ENCODE measurements at places on chromosomes 4 and X.

DNA sequence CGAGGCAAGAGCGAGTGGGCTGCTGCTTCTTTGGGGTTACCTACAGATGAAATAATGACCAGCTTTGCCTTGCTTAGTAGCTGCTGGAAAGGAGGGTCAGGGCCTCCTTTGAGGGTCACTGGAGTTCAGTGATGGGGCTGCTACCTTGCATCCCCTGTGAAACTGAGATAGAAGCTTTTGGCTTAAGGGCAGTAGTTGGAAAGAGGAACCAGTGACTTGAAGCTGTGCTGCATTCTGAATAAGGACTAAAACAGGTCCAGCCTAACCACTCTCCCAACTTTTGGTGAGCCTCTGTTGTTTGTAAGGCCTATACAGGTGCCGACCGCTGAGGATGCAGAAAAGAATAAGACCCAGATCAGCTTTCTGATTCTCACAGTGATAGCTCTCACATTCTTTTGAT lies 41.2 kb downstream of the RASL11B start:
- DNase-seq = no peak

- DNase-seq = no peak
These were observed 51.4 kb downstream of the NPY5R start for GRCh38 chr4:163395055-163395454.

DNA sequence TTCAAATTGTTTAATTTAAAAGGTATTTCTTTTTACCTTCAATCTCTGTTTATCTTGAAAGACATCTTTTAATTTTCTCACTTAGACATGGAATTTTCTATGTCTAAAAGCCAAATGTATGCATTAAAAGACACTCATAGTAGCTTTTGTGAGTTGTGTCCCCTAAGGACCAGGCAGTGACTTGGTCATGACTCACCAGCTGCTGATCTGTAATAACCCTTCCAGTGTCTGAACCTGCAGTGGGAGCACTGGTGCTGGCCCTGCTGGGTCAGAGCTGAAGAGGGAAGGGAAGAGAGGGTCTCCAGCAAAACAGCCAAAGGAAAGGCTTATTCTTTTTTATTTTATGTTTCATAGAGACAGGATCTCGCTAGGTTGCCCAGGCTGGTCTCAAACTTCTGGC lies 31.1 kb upstream of the SH3D19 start:
- no peak for DNase-seq

DNA sequence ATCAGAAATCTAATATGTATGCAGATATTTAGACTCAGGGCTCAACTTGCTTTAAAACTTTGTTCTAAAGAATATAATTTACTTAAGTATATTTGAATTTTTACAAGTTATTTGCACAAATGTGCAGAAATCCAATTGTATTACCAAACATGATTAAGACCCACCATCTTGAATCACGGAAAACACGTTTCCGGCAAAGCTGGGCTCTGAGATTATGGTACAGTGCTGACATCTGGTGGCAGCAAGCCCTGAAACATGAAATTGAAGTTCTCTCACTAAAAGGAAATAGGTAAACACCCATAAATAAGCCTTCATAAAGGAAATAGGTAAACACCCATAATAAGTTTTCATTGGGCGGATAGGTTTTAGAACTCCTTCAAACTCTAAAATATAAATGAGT lies 98.3 kb upstream of the MAOA start:
- no peak for DNase-seq

GRCh38 chr4:129672941-129673340 lies 577.0 kb downstream of the C4orf33 start:
- DNase-seq = no peak

- DNase-seq = no peak
These were observed 551.7 kb upstream of the INTU start for GRCh38 chr4:127081041-127081440.

- no peak for DNase-seq
These were observed 342.3 kb downstream of the ZNF674 start for GRCh38 chrX:46202733-46203514.

GRCh38 chr4:75254745-75255144 lies 259.5 kb downstream of the RCHY1 start:
- DNase-seq = no peak

GRCh38 chr4:164501074-164501473 lies 252.9 kb upstream of the SMIM31 start:
- DNase-seq = no peak

DNA sequence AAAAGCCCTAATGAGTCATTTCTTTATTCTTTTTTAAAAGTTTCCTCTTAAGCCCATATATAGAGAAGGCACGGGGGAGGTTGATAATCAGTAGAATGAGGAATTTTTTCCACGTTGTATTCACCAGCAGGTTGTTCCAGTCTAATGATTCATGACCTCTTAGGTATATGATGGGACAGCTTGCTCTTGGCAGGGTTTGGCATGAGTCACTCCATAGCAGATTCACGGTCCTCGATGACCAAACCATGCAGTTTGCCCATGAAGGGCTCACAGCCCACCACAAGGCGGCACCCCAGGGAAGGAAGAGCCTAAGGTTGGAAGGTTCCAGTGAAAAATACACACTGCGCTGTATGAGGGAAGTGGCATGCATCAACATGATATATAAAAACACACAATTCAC lies 623.8 kb upstream of the DIPK2B start:
- no peak for DNase-seq

- no peak for DNase-seq
These were observed 999.0 kb upstream of the ADGRL3 start for GRCh38 chr4:60201052-60201673.

DNA sequence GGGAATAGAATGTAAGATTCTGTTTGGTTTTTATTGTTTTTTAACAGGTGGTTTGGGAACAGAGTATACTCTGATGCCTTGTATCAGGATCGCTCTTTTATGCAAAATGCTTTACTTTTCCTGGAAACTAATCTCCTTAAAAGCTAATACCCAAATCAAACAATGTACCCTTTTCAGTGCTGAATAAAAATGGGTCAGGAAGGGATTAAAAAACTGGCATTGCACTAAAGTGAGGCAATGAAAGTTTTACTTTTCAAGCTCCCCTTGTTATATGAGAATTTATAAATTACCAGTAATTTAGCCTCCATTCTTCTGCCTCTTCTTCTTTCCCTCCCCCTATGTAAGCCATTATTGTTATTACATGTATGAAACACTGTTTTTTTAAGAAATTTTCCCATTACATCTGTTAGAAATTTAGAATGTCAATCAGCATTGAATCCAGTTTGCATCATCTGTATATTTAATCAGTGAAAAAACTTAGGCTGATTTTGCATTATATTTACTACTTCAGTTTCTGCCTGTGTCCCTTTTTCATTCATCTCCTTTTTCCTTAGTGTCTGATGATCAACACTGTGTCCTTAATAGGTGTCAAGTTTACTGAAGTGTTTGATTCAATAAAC lies 89.7 kb upstream of the NPNT start:
- no peak for DNase-seq

DNA sequence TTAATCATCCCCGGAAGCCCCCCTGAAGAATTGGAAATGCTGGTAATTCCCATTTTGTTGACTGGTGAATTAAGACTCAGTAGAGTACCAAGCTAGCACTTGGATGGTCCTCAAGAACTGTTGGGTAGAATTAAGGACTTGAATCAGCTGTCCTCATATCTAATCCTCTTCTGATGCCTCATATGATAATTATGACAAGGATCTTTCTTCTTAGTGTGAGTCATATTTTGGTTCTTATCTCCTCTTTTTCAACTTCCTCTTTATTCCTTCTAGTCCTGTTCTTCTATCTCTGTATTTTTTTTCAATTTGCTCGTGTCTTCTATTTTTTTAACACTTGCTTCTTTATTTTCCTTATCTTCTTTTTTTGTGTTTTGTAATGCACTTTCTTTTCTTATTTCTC lies 206.3 kb upstream of the ANXA3 start:
- DNase-seq = no peak

DNA sequence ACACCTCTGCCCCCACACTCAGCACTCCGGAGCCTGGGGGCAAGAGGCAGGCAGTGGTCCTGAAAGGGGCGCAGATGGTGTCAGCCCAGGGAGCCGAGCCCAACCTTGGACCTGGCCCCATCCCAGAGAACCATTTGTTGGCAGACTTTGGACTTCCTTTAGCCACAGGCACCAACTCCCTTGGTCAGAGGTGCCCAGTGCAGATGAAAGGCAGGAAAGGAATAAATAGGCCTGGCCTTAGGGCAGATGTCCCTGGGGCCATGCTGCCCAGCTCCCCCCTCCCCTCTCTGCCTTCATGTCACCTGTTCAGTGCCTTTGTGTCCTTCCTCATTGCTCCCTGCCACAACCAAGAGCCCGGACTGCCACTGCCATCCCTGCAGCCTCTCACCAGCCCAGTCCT lies 52.8 kb downstream of the SEL1L3 start:
- no peak for DNase-seq

- no peak for DNase-seq
These were observed 95.4 kb downstream of the PTTG2 start for GRCh38 chr4:38055566-38055965.

DNA sequence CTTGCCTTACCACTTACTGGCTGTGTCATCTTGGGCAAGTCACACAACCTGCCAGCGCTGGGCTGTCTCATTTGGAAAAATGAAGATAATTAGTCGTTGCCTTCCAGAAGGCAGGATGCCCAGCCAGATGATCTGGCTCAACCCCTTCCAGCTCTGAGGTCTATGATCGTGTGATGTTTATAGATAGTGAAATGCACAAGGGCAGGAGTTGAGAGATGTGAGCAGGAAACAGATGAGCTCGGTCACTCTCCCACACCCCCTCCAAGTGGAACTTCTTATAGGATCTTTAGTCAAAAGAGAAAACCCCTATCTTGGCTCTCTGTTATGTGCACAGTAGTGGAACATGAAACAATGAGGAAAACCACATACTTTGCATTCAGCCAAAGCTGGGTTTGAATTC lies 336.8 kb upstream of the PPARGC1A start:
- DNase-seq = no peak

DNA sequence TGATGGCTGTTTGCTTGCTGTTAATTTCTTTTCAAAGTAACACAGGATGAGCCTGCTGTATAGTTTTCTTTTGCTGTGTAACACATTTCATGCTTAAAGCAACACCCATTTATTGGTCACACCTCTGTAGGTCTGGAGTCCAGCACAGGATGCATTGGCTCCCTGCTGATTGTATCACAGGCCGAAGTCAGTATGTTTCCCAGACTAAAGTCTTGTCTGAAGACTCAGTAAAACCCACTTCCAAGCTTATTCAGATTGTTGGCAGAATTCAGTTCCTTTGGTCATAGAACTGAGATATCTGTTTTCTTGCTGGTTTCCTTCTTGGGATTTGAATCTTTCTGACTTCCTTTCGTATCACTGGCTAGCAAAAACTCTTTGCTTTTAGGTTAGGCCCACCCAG lies 54.3 kb downstream of the LRP2BP start:
- no peak for DNase-seq

DNA sequence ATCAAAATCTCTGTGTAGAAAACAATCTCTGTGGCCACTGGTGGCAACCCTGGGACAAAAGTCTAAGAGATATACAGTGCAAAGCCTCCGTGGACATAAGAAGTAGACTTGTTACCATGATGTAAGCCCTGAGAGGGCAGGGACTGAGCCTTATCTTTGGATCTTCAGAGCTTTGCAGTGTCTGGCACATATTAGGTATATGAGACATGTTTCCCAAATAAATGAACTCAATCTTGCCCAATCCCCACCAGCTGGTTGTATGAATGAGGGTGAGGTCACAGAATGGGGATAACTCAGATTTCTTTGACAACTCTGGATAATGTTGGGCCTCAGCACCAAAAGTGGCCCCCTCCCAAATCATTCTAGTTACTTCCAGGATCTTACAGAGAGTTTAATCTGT lies 511.4 kb upstream of the DIPK2B start:
- DNase-seq = no peak

Measured in suprapubic skin (tissue), 4 donors.